ENCODE measurements at places on chromosomes 13 and 19.

- DNase-seq = no peak
These were observed 445.8 kb downstream of the SUCLA2 start for GRCh38 chr13:47555235-47555634.

- no peak for DNase-seq
These were observed 3.6 kb downstream of the UQCR11 start for GRCh38 chr19:1601613-1602064.

DNA sequence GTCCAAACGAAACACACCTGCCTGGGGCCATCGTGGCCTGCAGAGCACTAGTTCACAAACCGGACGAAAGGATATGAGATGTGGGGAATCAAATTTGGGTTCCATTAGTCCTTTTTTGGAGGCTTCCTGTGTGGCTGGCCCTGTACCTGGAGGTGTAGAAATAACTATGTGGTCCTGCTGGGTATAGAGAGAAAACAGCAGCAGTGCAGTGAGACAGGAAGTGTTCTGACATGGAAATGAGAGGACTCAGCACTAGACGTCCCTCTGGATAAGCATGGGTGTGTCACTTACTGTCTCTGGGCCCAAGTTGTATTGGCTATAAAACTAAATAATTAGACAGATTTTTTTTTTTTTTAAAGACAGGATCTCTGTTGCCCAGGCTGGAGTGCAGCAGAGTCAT is 12.3 kb downstream of the KDELR1 start:
- DNase-seq = no peak

GRCh38 chr19:46849610-46850009 is 1.0 kb downstream of the AP2S1 start:
- DNase-seq = no peak

- DNase-seq = peak; percentile 41
These were observed 6.6 kb upstream of the OR10H5 start for GRCh38 chr19:15780610-15781418.

GRCh38 chr13:33319859-33320258 is 34.3 kb upstream of the STARD13 start:
- DNase-seq = no peak

DNA sequence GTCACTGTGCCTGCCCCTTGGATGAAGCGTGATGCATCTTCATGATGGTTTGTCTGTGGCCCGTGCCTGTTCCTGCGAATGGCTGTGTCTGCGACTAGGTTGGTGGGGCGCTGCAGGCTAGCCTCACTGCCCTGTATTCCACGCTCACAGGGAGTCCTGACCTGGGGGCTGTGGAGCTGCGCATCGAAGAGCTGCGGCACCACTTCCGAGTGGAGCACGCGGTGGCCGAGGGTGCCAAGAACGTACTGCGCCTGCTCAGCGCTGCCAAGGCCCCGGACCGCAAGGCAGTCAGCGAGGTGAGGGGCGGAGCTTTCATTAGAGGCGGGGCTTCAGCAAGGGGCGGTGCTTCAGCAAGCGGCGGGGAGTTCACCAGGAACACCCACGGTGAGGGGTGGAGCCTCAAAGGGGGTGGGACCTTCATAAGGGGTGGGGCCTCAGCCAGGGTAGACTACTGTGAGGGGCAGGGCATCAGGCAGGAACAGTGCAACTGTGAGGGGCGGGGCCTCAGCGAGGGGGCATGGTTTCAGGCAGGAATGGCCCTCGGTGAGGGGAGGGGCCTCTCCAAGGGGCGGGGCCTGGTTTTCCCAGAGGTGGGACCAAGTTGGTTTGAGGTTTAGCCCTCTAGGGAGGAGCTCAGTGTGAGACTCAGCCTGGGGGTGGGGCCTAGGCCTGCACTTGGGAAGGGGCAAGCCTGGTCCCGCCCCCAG is 17.2 kb downstream of the PKN1 start:
- DNase-seq = peak; percentile 28

DNA sequence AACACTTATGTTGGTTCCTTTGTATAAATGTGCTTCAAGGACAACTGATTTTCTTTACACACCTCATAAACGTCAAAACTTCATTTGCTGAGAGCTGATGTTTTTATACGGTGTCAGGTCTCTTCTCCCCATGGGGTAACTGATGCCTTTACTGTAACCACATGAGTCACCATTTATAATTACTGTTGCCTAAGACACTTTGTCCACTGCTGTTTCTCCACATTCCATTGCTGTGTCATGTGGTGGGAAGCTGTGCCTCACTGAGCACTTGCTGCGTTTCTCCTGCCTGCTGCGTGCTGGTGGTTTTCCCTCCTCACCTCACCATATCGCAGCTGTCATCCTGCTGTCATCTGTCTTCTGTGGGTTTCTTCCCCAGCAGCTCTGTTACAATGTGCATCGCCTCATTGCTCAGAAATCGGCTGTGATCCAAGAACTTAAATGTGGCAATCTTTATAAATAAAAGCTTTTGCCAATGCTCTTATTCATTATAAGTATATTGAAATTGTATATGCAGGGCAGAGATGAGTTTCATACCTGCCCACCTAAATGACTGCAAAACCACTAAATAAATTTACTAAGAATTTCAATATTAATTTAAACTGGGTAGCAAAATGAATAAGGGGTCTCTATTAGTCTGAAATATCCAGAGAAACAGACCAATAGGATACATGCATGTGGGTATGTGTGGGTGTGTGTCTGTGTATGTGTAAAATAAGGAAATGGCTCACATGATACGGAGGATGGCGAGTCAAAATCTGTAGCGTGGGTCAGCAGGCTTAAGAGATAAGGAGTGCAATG is 547.0 kb upstream of the SLITRK5 start:
- peak; percentile 37 for DNase-seq

GRCh38 chr13:97385146-97385545 is 48.8 kb upstream of the RAP2A start:
- DNase-seq = no peak

DNA sequence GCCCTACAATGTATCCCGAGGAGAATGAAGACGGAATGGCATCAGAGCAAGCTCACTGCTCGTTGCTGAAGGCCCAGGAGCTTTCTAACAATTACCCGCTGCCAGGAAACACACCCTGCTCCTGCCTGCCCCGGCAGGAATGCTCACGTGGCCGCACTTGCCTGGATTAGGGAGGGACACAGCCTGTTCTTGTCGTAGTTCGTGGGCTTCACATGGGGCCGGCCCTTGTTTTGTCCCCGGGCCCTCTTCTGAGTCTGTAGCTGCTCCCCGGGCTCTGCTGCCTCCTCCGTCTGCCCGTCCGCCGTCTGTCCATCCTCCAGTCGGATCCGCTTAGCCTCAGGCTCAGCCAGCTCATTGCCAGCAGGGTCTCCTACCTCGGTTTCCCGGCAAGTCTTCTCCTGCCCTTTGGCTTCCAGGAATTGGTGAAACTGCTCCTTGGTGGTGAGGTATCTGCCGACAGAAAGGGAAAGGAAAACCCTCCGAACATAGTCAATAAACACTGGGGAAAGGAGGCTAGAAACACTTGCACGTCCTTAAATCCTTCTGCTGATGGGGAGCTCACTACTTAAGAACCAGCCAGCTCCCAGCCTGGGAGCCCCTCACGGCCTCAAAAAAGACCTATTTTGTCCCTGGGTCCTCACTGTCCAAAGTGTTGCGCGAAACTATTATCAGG is 941 bp downstream of the DUS3L start:
- no peak for DNase-seq

DNA sequence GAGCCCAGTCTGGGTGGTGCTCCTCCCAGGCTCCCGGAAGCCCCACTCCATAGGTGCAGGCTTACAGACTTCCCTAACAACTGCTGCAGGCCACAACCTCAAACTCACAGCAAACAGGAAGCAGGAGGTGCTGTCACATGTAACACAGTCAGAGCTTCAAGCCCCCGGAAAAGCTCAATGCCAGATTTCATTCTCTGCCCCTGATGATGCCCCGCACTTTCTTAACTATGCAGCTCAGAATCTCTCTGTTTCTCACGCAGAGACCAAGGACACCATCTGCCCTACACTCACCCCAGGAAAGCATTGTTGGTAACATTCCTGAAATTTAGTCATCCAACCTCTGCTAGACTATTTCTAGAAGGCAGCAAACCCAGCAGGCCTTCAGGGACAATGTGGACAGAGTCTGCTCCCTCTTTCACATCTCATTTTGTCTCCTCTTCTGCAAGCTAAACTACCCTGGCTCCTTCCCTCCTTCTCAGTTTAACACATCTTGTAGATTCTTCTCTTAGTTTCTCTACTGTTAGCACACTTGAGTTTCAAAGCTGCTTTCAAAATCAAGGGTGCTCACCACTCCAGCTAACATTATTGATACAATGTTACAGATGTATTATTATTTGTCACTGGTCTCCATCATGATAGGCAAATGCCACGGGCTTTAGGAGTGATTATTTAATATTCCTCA is 162.5 kb downstream of the KCTD12 start:
- no peak for DNase-seq

GRCh38 chr19:57664269-57665127 is 4.2 kb upstream of the ZSCAN4 start:
- DNase-seq = peak; percentile 72

GRCh38 chr19:41774515-41774980 is 19.2 kb downstream of the CEACAM6 start:
- no peak for DNase-seq

DNA sequence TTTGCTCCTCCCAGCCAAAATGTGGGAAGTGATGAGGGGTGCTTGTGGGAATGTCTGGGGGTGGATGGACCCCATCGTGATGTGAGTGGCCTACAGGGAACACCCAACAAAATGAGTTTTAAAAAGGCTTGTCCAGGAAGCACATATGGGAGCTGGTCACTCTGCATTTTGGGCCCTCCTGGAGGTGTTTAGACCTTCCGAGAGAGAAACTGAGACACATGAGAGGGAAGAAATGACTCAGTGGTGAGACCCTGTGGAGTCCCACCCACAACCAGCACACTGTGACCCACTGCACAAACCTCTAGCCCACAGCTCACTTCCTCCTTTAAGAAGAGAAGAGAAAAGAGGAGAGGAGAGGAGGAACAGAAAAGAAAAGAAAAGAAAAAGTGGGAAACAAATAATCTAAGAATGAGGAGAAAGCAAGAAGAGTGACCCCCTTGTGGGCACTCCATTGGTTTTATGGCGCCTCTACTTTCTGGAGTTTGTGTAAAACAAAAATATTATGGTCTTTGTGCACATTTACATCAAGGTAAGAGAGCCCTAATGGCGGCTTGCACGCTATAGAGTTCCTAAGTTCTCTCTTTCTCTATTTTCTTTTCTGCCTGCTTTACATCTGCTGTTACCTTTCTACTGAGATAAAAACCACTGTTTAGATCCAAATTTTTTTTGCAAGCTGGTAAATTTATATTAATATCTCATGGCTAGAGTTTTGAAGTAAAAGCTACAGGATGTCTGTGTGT is 13.3 kb upstream of the LILRB1 start:
- no peak for DNase-seq

DNA sequence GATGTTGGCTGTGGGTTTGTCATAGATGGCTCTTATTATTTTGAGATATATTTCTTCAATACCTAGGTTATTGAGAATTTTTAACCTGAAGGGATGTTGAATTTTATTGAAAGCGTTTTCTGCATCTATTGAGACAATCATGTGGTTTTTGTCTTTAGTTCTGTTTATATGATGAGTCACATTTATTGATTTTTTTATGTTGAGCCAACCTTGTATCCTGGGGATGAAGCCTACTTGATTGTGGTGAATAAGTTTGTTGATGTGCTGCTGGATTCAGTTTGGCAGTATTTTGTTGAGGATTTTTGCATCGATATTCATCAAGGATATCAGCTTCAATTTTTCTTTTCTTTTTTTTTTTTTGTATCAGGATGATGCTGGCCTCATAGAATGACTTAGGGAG is 29.4 kb downstream of the NBEA start:
- DNase-seq = no peak

DNA sequence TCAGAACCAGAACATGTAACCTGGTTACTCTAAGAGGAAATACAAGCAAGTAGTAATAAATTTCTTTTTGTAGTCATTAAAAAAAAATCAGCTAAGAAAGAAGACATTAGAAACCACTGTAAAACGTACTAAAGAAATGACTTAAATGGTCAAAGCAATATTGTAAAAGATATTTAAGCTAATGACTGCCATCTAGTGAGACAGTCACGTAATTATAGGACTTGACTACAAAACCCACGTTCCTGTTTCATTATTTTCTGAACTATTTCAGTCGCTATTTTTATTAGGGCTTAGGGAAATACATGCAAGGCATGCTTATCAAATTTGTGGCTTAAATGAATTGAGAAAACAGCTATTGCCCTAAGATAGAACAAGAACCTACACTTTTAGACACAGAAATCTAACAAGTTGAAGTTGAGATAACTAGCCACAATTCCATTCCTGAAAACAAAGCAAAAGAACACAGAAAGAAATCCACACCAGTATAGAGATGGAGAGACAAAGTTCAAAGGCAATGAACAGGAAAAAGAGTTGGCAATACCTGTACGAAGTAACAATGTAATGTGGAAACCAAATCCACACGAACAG is 17.9 kb downstream of the ALG5 start:
- DNase-seq = no peak

DNA sequence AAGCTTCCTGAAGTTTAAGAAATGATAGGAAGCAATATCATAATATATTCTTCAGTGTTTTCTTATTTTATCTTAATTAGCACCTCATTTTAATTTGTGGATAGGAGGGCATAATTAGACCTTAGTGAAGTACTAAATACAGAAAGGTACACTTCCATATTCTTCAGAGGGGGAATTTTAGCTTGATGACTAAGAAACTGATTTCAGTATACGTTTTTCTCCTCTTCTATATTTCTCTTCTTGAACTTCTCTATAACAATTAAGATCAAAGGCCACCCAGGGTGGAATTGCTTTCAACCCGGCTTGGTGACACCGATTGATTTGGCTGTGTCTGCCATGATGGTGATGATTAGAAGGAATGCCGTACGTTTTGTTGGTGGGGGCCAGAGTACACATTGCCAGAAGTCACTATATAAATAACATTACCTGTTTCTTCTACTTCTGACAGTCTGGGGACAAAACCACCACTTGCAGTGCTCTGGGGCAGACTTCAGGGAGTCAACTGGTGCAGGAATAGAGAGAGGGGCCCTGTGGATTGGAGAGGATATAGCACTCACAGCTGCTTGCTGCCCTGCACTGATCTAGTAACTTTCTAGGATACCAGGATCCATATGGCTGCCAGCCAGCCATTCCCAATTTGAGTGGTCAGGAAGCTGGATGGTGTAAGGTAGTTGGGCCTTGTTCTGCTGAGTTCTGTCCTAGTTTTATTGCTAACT is 73.8 kb downstream of the SPATA13 start:
- DNase-seq = no peak

- DNase-seq = no peak
These were observed 380.2 kb downstream of the FGF9 start for GRCh38 chr13:22050951-22051563.

- peak; percentile 98 for DNase-seq
These were observed at the start of gene DPP9 for GRCh38 chr19:4723595-4724514. TSS of gene DPP9 (minus strand) at chr19:4723842. CDS start at chr19:4719906, 3,936 bp downstream.

DNA sequence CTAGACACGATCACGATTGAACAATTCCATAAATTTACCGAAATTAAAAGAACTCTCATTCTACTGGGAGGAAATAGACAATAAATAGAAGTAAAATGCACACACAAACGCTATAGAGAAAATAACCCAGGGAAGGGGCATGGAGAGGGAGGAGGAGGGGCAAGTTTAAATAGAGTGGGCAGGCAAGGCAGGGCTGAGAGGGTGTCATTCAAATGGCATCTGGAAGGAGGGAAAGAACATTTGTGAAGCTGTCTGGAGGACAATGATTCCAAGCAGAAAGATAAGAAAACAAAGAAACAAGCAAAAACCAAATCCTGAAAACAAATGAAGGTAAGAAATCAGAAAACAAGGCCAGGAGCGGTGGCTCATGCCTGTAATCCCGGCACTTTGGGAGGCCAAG is 45.6 kb upstream of the GTF2F2 start:
- no peak for DNase-seq

Measured in left hindlimb (tissue), 1 donor.